ENCODE measurements at places on chromosomes 6 and 20. TPM values are rescaled to one million over a fixed set of nuclear protein-coding genes. Genes with fewer than 3 reads are reported as not detected.

DNA sequence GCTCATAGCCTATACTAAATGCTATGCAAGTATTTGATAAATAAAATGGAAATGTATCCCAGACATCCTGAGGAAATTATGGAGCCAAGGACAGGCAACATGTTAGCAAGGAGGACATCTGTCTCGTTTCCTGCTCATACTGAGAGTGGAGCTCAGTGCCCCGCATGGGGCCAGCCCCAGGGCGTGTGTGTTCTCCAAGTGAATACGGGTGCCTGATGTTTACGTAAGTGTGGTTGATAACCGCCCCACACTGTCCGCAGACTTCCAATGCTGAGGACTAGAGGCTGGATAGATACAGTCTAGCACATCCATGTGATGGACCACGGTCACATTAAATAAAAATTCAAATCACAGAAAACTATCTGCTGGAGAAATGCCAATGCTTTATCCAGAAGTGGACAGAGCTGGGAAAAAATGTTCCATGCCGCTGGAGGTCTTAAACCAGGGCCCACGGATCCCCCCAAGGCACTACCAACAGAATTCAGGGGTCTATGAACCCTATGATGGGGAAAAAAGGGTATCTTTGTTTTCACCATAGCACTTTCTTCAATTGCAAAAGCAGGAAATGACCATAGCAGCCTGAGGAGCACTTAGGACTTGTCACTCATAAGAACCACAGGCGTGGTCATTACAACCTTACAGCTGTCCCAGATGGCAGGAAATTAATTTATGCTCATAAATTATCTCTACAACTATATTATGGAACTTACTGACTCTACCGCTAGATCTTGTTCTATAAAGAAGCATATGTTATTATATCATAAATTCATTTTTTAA, 24.9 kb downstream of the TGM2 start:
- no peaks in the 10 kb centered on the region for H3K27me3 ChIP-seq
- H3K4me3 ChIP-seq = no peak overlapping the region
- no peak overlapping the region for H3K27ac ChIP-seq
- DNase-seq = no peak
- H3K4me1 ChIP-seq = no peaks in the 10 kb centered on the region
- H3K36me3 ChIP-seq = no peaks in the 10 kb centered on the region

GRCh38 chr6:154112181-154112809, 73.3 kb downstream of the OPRM1 start:
- no peaks in the 10 kb centered on the region for H3K27me3 ChIP-seq
- H3K27ac ChIP-seq = no peak overlapping the region
- no peaks in the 10 kb centered on the region for H3K36me3 ChIP-seq
- no peak overlapping the region for H3K4me3 ChIP-seq
- no peaks in the 10 kb centered on the region for H3K4me1 ChIP-seq
- DNase-seq = no peak

DNA sequence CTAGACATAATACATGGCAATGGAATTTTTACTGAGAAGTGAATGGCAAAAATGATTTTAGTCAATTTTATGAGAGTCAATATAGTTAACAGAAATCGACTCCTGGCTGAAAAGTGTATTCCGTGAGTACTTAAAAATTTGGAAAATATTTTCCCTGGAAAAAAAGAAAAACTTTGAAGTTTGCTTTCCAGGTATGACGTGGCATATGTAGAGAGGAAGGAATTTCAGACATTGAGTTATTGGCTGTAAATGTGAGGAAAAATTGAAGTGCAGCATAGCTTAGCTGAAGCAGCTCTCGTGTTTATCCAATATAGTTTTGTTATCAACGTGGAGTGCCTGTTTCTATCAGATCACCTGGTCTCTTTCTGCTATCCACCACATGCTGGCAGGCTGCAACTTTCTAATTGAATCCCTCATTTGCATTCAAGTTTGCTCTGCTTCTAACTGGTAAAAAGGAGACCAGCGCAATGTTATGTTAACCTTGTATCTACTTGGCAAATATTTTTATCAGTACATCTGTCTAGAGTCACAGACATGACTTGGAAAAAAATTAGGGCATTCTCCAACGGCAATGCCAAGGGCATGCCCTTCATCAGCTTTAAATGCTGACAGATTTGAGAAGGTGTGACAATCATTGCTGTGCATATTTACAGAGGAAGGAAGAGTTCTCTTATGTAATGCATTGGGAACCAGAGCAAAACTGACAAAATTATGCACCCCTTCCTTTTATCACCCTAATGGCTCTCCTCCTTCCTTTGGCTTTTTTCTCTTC, 1102.8 kb upstream of the FLRT3 start:
- no peaks in the 10 kb centered on the region for H3K27me3 ChIP-seq
- H3K4me1 ChIP-seq = peaks cover 10% of the 10 kb centered on the region

DNA sequence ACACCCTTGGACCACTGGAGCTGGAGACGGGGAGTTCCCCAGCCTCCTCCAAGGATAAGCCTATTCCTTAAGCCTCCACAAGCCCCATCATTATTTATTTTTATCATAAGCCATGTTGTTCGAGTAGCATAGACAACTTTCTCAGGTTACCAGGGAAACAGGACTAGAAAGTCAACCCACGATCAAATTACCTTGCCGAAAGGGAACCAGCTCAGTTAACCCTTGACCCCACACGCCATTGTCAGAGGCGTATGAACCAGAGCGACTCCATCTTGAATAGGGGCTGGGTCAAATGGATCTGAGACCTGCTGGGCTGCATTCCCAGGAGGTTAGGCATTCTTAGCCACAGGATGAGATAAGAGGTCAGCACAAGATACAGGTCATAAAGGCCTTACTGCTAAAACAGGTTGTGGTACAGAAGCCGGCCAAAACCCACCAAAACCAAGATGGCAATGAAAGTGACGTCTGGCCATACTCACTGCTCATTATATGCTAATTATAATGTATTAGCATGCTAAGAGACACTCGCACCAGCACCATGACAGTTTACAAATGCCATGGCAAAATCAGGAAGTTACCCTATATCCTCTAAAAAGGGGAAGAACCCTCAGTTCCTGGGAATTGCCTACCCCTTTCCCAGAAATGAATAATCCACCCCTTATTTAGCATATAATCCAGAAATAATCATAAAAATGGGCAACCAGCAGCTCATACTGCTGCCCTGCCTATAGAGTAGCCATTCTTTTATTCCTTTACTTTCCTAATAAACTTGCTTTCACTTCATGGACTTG, 22.4 kb downstream of the SYNJ2 start:
- no peak overlapping the region for H3K27ac ChIP-seq
- DNase-seq = no peak
- no peaks in the 10 kb centered on the region for H3K27me3 ChIP-seq
- no peak overlapping the region for H3K4me3 ChIP-seq

DNA sequence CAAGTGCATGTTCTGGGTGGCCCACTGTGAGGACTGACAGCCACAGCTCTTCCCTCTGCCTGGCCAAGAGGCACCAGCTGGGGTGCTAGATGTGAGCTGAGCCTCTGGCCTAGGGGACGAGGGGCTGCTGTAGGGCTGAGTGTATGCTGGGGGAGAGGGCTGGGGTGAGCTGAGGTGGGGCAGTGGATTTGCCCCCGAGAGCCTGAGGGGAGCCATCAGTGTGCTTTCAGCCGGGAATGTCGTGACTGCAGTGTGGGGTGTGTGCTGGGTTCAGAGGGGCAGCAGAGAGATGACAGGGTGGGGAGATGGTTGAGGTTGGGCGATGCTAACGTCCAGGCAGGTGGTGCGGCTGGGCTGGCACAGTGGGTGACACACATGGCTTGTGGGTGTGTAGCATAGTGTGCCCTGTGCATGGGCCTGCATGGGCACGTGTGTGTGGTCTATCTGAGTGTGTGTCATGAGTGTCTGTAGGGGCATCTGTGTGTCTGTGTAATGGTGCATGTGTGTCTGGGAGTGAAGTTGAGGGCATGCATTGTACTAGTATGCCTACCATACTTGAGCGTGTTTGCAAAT, 46.0 kb upstream of the BLCAP start:
- H3K36me3 ChIP-seq = no peaks in the 10 kb centered on the region
- H3K27me3 ChIP-seq = peaks cover 19% of the 10 kb centered on the region
- H3K4me1 ChIP-seq = peaks cover 28% of the 10 kb centered on the region
- H3K4me3 ChIP-seq = no peak overlapping the region
- no peak for DNase-seq

DNA sequence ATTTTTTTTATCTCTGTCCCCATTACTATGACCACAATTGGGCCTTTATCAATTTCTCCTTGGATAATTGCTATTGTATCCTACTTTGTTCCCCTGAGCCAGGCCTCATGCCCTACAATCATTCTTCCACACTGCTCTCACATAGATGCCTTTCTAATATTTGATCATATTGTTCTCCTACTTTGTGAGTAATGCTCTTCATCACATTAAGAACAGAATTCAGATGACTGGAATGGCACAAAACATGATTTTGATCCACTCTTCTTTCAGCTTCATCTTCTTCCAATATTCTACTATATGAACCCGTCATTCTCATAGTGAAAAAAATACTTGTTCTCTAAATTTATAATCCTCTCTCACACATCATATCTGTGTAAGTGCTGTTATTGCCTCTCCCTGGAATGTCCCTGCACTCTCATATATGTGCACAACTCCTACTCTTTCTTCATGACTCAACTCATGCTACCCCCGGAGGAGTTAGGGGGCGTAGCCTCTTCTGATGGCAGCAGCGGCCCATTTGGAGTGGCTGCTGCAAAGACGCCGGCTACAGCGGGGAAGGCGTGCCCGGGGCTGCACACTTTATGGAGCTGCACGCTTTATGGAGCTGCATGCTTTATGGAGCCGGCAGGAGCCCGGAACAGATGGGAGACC, 25.3 kb upstream of the HACE1 start:
- no peak overlapping the region for H3K27ac ChIP-seq
- no peak for DNase-seq

- H3K4me1 ChIP-seq = no peaks in the 10 kb centered on the region
- no peaks in the 10 kb centered on the region for H3K36me3 ChIP-seq
- H3K4me3 ChIP-seq = no peak overlapping the region
- no peak overlapping the region for H3K27ac ChIP-seq
- no peak for DNase-seq
Observed at GRCh38 chr6:11999246-11999645, 12.9 kb upstream of the HIVEP1 start.

DNA sequence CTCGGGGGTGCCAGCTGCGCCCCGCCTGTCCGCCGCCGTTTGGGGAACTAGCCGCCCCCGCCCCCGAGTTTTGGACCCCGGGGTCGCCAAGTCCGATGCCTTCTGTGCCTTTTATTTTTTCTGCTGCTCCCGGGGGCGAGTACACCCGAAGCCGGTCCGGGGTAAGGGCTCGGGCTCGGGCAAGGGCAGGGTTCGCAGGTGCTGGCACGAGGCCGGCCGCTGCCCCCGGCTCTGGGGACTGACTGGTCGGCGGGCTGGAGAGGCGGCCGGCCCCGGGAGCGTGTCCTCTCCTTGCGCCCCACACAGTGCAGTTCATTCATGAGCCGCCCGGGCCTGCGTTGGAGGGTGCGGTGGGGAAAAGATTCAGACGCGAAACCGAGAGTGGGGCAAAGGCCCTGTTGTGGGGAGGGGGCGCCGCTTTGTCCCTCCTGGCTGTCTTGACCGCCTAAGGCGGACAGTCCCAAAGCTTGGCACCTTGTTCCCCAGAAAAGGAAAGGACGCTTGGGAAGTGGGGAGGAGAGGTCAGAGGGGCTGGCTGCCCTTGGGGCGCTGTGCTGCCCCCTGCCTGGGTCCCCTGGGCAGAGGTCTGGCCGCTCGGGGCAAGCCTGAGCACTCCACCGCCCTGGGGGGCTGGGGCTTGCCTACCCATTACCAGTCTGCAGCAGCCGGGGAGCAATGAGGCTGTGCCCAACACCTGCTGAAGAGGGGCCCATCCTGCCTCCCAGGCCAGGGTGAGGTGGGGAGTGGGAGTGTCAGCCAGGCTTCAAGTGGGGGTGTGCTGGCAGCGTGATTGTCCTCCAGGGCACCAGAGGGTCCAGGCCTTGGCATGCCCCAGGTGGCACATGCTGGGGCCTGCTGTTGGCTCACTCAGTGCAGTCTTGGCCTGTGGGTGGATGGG, 915 bp downstream of the TMEM63B start:
- H3K36me3 ChIP-seq = peaks cover 13% of the 10 kb centered on the region
- no peaks in the 10 kb centered on the region for H3K27me3 ChIP-seq
- peak overlapping the region; percentile 83 for H3K4me3 ChIP-seq
- peaks cover 44% of the 10 kb centered on the region for H3K4me1 ChIP-seq
- no peak overlapping the region for H3K27ac ChIP-seq
- DNase-seq = peak; percentile 34

The RAET1L gene
- total RNA-seq = not detected

The RAB44 gene
- 0.20 TPM for total RNA-seq

The SLC17A1 gene
- total RNA-seq = not detected

The ADGB gene
- total RNA-seq = not detected

All from activated B cell treated with CpG ODN at 0.5 μM for 24 hours (primary cell).